ENCODE measurements at places on chromosomes 12 and 14.
A peak's percentile ranks its signal among the peaks of the same experiment; 100 is the strongest.

DNA sequence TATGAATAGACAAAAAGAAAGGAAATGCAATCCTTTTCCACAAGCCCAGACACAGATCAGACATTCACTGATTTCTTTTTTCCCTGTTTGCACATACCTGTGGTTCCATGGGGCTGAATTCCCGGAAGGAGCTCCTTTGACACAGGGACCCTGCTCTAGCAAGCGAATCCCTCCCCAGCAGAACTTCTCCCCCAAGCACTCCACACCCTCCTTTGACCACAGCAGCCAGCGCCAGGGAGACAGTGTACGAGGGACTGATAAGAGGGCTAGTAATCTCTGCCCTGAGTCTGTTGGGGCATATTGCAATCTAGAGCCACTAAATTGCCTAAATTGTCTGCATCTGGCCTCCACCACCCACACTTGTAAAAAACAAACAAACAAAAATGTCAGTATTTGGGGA is 83.4 kb upstream of the NTF3 start:
- DNase-seq: no peak

DNA sequence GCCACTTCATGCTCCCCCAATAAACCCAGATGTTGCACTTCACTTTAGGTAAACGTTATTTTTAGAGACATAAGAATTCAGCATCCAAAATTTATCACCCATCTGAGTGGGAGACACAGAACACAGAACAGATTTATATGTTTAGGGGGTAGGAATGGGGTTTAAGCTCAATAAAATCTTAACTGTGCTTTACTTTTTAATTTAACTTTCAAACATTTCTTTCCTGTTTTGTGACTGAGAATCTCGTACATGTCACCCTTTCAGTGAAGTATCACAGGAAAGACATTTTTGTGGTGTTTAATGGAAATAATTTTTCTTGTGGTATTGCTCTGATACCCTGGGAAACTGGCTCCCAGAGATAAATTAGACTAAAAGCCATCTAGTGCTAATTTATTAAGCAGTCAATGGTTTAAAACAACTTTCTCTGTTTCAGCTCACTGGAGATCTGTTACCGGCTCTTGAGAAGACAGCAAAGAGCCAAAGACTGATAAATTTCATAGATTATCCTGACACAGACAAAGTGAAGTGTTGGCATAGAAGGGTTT is 148.0 kb upstream of the BMP4 start:
- DNase-seq: no peak

DNA sequence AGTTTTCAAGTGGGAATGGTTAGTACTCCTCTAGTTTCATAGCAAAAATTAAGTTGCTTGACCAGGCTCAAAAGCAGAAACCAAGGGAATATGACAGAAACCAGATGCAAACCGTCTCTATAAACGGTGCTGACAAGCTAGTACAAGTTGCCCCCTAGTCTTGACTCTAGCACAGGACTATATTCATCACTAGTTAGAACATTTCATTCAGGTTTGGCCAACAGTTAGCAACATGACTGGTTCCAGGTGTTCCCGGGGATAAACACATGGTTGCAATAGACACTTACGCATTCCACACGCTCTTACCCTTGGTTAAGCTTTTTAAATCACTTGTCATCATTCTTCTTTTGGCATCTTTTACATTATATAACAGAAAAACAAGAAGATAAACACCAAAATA is 103.6 kb downstream of the SCFD1 start:
- no peak for DNase-seq

- DNase-seq: no peak
Observed at GRCh38 chr12:63940310-63941005, 96.0 kb downstream of the SRGAP1 start.

DNA sequence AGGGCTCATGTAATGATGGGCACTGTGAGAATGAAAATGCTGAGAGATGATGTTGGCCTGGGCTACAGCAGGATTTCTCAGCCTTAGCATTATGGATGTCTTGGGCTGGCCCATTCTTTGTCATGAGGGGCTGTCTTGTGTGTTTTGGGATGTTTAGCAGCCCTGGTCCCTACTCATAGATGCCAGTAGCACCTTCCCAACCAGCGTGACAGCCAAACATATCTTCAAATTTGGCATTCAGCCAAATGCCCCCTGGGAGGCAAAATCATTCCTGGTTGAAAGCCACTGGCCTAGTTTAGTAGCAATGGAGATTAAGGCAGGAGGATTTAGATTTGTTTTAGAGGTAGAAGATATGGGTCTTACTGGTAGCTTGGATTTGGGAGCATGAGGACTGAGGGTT is 26.6 kb downstream of the UBE3B start:
- peak; percentile 78 for DNase-seq

DNA sequence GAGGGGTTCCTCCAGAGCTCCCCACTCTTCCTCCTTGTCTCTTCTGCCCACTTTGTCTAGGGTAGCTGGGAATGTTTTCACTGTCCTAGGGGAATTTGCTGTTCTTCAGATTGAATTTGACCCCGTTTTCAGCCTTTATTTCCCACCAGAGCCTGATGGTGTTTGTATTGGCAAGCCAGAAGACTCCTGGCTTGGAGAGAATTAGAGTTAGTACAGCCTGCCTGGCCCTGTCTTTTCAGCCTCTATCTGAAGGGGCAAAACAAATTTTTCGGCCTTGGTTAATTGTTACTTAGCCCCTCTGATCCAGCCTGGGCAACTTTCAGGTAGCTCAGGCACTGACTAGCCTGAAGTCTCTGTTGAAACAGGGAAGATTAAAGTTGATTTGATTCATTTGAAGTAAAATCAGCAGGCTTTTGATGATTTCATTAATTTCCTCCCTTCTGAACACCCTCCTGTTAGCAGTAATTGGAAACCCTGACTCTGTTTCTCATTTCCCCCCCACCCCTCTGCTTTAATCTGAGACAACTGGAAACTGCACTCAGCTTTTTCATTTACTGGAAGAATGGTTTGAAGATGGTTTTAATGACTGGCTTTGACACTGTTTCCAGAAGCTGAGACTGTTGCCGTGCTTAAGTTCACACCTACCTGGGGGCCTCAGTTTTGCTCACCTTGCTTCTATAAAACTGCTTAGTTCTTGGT is 63.3 kb downstream of the SUSD6 start:
- DNase-seq: no peak

DNA sequence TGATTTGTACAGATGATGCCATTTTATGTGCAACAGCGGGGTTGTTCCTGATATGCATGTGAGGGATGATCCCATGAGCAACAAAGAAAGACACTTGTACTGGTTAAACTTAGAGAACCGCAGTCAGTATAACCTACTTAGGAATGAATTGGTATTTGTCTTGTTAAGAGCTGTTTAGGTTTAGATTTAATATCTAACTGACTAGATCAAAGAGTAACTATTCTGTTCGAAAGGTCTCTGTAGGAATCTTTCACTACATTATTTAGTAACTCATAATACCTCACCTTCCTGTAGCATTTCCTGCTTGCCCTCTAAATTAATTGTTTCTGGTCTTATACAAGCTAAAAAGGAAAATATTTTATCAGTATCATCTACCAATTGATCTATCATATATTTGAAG is 350.4 kb downstream of the TRHDE start:
- no peak for DNase-seq

DNA sequence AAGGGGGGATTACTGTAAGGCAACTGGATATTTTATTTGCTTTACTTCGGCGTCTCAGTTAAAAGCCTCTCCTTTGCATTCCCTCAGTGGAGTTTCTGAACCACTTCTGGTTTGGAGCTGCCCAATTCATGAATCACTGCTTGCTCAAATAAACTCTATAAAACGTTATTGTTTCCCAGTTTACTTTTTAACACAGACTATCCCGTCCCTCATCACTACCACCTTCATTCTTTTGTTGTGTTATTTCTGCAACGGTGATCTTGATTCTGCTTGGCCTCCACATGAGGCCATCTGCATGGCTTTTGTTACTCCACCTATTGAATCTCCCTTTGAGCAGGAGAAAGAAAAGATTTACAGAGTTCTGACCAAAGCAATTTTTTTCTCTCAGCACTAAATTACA is 104.0 kb upstream of the PLEKHA5 start:
- no peak for DNase-seq

GRCh38 chr12:104672501-104673265 is 215.9 kb downstream of the CHST11 start:
- DNase-seq: no peak

DNA sequence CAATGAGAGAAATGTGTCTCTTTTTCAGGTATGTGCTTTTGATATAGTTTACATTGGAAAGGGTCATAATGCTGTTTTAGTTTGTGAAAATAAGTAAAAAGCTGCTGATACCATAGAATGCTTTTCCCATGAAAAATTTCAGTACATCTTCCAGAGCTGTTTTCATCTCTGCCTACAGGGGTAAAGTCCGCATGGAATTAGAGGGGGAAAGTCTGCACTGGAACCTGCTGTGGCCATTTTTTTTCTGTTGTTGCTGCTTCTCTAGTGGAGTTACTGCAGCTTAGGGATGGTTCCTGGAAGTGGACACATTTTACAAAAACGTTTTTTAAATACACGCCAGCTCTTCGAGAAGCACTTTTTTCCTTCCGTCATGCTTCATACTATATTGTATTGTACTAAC is 81.3 kb downstream of the VEZT start:
- no peak for DNase-seq

GRCh38 chr14:102684298-102684663 is 91.8 kb downstream of the RCOR1 start:
- no peak for DNase-seq

GRCh38 chr12:46200551-46200950 is 68.3 kb downstream of the SLC38A1 start:
- no peak for DNase-seq

DNA sequence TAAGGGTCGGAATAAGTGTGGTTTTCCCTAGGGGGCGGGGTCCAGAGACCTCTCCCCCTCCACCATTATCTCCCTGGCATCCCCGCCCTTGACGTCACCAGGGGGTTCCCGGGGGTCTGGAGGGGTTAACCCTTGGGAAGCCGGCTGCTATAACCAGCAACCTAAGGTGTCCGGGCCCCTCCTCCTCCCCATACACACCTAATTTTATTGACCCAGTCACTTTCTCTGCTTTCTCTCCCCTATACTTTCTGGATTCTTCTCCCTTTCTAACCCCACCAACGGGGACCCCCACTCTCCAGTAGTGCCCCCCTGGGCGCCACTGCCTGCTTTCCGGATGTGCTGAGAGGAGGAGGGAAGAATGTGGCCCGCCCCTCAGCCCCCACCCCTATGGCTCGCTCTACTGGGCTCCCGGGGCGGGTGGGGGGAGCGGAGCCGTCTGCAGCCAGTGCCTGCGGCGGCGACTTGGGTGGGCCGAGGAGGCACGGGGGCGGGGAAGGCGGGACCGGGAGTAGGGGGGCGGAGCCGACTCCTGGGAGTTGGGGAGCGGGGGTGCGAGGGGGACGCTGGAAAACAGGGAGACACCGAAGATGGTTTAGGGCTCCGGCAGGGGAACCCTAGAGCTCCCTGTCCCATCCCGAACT is 1.8 kb downstream of the GLI1 start:
- DNase-seq: peak; percentile 21

GRCh38 chr12:113855998-113856397 is 110.1 kb downstream of the RBM19 start:
- DNase-seq: no peak

DNA sequence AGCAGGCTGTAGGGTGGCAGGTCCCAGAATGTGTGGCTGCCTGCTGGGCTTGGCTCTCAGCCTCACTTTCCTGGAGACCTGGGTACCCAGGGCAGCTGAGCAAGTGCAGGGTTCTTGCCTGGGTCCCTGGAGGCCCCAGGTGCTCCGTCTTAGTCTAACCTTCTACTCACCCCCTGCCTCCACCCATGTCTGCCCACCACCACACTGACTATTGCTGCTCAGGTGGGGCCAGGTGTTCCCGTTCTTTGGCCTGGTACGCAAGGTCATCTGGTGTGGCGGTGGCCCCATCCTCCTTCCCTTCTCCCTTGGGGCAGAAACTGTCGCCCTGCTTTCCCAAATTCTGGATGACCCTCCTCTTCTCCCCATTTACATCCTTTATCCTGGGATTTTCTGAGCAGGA is 319.9 kb downstream of the TMEM121 start:
- DNase-seq: no peak

DNA sequence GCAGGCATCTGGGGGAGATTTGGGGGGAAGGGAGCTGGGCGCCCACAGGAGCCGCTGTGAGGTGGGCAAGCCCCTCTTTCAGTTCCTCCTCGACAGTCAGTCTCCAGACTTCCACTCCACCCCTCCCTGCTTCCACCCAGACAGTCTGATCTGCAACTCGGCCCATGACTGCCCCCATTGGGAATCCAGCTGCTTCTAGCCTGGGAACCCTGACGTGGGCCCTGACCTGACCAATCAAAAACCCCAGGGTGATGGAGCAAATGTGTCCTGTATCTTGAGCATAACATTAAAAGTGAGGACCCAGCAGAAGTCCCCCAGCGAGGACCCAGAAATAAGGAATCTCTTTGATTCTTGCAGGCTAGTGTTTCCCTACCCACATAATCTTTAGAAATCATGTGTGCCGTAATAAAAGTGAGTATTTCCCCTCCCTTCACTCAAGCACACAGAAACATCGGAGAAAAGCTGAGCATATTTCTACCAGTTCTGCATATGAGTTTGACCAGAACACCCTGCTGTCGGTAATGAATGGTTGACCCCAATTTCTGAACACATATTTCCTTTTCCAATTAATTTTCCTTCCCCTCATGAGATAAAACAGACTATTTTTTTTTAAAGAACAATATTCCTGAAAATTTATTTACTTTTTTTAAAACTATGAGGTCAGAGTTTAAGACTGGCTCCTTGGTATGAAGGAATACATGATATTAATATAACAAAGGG is 6.4 kb downstream of the SSH1 start:
- DNase-seq: no peak

GRCh38 chr12:44677724-44678123 is 198.4 kb downstream of the NELL2 start:
- no peak for DNase-seq

- no peak for DNase-seq
Observed at GRCh38 chr14:105178868-105179140, 2.3 kb downstream of the NUDT14 start.
